ENCODE measurements at places on chromosomes 11 and 22.

DNA sequence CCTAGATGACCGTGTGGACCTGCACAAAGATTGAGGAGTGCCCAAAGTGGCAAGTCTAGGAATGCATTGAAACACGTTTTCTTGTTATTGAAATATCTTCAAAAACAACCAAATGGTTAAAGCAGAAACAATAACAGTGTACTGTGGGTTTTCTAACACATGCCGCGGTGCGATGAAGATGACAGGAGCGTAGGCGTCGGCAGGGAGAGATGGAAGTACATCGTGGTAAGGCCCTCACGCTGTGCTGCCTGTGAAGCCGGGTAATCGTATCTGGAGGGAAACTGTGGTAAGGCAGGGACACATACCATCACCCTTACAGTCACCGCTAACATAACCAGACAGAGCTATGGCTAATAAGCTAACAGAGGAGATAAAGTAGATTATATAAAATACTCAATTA, 261.4 kb downstream of the TBC1D22A start:
- no peak for DNase-seq

GRCh38 chr22:37100589-37101127, 8.9 kb downstream of the TMPRSS6 start:
- DNase-seq, result no peak

DNA sequence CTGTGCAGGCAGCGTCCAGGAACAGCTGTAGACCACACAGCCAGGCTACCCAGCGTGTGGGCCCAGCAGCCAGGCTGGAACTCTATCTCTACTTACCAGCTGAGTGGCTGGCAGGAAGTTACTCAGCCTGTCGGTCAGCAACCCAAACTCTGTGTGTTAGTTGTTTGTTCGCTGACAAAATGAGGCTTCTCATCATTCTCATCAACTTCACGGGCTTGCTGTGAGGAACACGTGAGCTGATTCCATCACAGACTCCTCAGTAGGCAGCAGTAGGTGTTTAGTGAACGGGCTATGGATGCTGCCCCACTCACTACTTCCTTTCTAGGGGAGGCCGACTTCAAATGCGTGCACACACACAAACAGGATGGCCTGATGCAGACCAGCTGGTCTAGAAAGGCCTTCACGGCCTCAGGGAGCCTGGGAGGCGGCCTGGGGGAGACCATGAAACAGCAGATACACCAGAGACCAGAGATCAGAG, 830 bp upstream of the SPDYC start:
- DNase-seq, result no peak

- DNase-seq, result no peak
Measured at GRCh38 chr11:128462922-128463321, 124.4 kb downstream of the ETS1 start.

GRCh38 chr11:73192272-73192671, 25.8 kb upstream of the P2RY2 start:
- no peak for DNase-seq

Data from GM23338 (cell line).